T-helper 2 cell (primary cell): ENCODE measurements at places on chromosomes 12 and 14.

- DNase-seq = no peak
Observed at GRCh38 chr12:42255866-42256261, 17.8 kb upstream of the YAF2 start.

GRCh38 chr14:49019467-49020115, 566.6 kb downstream of the RPS29 start:
- no peak for DNase-seq

GRCh38 chr12:25839470-25839869, 119.0 kb upstream of the RASSF8 start:
- no peak for DNase-seq

DNA sequence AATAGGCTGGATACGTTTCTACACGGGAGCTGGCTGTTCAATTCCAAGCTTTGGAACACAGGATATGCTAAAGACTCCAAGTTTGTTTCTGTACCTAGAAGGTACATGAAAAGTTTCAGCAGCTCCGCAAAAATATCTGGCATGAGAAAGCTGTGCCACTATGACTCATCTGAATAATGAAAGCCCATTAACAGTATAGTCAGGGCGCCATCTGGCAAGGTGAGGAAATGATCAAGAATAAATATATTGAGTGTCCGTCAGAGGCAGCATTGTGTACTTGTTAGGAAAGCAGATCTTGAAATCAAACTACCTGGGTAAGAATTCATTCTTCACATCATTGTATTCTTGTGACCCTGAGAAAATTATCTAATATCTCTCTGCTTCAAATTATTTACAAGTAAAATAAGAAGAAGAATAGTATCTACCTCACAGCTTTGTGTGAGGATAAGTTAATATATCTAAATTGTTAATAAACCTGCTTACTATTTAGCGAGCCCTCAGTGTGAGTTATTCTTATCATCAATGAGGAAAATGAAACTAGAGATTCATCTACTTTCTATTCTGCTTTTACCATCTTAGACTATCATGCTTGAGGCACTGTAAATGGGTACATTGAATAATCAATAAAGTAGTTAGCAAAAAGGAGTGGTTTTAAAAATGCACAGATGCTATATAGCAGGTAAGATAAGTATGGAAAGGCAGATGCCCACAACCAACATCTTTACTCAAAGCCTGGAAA, 53.5 kb downstream of the FSCB start:
- DNase-seq = no peak

GRCh38 chr12:63792338-63792737, 12.6 kb downstream of the RXYLT1 start:
- DNase-seq = no peak

DNA sequence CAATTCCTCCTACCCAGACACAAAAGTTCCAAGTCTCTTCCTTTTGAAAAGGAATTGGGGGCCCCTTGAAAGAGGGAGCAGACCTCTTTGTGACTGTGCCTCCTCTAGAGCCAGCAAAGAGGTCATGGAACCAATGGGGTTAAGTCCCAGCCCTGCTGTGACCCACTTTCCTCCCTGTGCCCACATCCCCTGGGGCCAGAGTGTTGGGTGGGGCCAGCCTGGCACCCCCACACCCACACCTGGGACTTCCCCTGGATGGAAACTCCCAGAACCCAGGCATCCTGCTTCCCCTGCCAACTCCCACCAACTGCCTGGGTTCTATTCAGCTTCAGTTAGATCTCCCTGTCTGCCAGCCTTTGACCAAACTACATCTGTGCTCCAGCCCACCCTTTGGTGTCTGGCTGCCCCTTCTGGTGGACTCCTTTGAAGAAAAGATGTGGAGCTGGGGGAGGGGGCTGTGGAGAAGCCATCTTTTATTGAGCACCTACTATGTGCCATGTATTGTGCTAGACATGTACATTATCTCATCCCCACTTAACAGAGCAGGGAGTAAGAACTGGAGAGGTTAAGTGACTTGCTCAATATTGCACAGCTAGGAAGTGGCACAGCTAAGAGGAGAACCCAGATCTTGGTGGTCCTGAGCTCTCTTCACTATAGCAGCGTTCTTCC, 4.6 kb upstream of the RARG start:
- DNase-seq = no peak
